ENCODE measurements at places on chromosomes 5 and 9.

- no peak for DNase-seq
Observed at GRCh38 chr9:88092797-88093331, 45.4 kb downstream of the SPATA31C2 start.

DNA sequence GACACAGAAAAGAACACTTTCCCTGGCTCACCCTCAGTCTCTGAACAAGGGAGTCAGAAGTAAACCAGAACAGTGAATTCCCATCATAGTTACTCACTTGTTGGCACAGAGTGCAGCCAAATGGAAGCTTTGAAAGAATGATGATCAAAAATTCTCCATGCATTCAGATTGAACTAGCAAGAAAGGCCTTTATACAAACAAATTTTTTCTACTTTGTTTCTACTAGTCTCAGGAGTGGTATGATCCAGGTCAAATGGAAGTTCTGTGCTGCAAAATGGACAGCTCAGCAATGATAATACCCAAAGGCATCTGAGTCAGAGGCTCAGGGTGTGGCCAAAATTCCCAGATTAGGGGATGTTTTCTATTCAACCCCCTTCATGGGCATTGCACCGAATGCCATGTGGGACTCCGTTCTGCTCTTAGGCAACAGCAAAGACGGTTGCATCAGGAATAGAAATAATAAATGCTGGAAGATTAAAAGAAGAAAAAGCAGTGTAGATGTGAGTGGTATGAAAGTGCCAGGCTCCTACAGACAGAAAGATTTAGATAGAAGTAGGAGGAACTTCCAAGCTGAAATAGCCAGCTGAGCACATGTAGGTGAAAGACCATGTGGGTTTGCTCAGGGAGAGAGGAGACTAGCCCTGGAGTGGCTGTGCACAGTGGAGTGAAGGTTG lies 24.0 kb upstream of the ASPN start:
- no peak for DNase-seq

- no peak for DNase-seq
Observed at GRCh38 chr5:143056339-143056704, 286.1 kb downstream of the ARHGAP26 start.

DNA sequence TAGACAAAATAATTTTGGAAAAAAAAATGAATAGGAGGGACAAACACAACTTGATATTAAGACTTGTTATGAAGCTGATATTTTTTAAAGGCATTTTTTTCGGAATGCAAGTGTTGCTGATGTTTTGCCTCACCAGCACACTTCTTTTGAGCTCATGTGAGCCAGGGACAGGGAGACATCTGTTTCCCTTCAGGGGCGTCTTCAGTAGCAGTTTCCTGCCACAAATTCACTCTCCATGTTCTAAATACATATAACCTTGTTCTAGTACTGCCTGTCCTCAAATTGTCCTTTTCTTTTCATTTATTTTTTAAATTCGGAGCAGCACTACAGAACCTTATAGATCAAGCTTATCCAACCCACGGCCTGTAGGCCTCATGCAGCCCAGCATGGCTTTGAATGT lies 316.0 kb upstream of the PAPPA start:
- no peak for DNase-seq

Data from stimulated activated CD8-positive, alpha-beta memory T cell treated with anti-CD3 and anti-CD28 coated beads, Interleukin-2, amount 100 ng/mL, for 1 hour (primary cell).